Stimulated activated CD4-positive, alpha-beta T cell treated with anti-CD3 and anti-CD28 coated beads, TNF-alpha, amount 100 ng/mL, for 1 hour (primary cell): ENCODE measurements at places on chromosomes 11 and 22.

DNA sequence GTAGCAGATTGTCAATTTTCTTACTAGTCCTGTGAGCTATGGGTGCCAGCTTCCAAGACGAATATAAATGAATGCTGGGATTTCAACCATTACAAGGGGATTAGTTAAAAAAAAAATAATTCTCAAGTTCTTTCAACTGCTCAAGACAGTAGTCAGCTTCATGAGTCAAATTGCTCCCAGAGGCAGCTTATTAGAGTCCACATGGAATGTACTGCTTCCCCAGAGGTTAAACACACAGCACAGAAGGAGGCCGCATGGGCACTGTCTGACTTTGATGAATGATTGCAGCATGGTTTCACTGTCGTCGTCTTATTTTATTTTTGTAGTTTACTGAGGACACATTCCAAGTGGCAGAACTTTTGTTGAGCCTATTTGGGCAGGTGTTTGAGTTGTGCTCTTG lies 563.2 kb downstream of the TMEM135 start:
- no peak for DNase-seq

DNA sequence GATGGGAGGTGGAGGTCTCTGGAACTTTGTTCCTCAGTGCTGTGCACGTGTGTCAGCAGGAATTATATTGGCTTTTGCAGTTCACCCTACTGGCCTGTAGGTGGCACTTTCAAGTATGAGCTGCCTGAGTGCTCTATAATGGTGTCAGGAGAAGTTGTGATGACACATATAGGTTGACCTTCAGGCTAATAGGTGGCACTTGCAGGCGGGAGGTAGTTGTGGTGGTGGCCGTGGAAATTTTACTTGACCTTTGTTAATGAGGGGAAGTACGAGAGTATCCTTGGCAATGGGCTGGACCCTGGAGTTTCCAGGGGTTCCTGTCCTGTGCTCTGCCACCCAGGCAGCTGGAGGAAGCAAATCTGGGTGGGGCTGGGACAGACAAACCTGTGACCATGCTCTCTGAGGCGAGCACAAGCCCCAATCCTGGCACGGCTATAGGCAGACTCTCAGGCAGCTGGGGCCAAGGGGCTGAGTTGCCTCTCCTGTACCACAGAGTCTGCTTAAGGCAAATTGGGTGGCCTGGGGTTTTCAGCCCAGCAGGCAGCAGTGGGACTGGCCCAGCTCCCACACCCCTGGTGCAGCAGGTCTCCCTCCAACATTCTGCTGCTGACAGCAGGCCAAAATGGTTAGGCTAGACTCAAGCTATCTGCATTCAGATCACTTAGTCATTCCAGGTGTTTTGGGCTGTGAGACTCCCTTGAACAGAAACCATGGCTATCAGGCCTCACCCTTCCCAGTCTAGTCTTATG lies 147.5 kb upstream of the CTSC start:
- no peak for DNase-seq

- DNase-seq: no peak
These were observed 992.3 kb downstream of the BRD1 start for GRCh38 chr22:48835364-48835763.

DNA sequence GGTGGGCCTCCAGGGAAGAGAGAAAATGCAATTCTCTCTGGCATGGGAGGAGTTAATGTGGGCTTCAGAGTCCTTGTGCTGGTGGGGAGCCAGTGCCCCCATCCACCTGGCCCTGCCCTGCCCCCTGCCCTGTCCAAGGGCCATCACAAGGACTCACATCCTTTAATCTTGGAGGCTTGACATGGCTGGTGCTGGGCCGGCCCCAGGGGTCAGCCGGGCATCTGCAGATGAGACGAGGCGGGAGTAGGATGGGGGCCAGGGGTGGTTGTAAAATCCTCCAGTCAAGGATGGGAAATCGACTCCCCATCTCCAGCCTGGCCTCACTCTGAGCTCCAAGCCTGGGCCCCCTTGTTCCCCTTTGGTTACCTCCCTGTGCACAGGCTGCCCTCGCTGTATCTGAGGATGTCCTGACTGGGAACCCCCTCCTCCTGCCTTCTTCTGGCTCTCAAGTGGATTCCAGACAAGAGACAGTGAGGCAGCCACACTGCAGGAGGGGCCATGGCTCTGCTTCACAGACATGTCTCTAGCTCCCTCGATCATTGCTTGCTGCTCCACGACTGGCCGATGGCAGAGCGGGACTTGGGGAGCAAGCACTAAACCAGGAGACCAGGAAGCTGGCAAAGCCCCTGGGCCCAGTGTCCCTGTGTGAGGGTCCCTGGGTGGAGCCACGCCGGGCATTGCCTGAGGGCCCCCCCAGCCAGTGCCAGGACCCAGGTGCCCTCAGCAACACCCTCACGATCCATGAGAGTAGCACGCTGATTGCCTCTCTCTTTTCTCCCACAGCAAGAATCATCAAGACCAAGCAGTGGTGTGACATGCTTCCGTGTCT lies 1120.5 kb downstream of the BRD1 start:
- DNase-seq: no peak

GRCh38 chr11:12005476-12005875 lies 3.0 kb downstream of the DKK3 start:
- no peak for DNase-seq

DNA sequence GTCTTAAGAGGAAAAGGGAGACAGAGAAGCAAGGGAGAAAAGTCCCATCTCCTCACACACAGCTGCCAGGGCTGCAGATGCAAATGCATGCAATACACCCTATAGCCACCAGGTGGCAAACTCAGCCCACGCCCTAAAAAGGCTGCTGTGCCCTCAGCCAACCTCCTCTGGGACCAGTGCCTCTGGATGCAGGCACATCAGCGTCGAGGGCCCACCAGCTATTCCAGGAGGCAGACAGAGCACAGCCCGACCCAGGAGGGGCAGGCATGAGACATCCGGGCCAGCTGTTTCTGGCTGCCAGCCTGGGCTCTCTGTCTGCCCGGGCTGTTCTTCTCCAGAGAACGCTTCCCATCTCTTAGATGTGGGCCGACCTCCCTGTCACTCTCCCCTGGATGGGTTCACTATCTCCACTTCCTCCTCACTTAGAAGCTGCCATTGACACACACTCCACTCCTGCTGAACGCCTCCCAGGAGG lies 39.7 kb downstream of the TPBGL start:
- DNase-seq: peak; percentile 58

DNA sequence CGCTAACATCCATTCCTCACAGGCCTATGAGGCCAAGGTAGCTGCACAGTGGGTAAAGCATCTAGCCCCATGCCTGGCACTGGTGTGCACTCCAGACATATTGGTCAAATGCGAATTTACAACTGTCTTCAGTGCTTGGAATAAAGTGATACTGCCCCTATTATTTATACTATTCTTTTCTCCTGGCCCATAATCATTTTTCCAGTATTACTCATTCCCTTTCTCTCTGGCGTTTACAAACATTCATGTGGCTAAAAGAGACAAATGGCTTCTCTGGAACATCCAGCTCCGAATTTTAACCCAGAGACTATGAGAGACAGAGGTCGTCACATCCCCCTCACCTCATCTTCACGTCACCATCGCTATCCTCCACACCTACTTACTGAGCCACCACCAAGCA lies 87.2 kb upstream of the PITPNB start:
- no peak for DNase-seq

- no peak for DNase-seq
These were observed 2.1 kb upstream of the BATF2 start for GRCh38 chr11:64998690-64999431.

DNA sequence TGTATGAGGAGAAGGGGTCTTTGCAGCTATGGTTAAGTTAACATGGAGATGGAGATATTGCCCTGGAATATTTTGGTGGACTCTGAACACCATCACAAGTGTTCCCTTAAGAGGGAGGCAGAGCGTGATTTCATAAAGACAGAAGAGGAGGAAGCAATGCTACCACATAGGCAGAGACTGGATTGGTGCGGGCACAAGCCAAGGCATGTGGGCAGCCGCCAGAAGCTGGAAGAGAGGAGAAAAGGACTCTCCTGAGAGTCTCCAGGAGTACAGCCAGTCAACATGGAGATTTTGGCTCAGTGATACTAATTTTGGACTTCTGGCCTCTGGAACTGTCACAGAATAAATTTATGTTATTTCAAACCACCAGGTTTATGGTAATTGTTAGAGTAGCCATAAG lies 231.6 kb downstream of the OPCML start:
- no peak for DNase-seq

DNA sequence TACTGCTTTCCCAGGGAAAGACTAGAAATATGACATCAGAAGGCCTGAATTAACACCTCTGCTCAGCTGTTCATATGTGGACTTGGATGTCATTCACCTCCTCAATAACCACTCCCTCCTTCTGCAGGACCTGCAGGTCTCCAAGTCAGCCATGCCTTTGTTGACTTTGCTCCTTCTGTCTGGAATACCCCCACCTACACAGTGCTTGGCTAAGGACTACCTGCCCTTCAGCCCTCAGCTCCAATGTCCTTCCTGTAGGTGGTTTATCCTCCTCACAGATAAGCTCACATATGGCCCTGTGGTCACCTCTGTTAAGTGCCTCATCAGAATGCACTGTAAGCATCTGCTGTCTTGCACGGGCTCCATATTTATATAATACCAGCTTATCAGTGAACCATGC lies 26.4 kb upstream of the FAT3 start:
- no peak for DNase-seq

- no peak for DNase-seq
These were observed 2.2 kb upstream of the GGT5 start for GRCh38 chr22:24247011-24247507.

- DNase-seq: no peak
These were observed 2.9 kb downstream of the PANX2 start for GRCh38 chr22:50173311-50173982.

- no peak for DNase-seq
These were observed 309.8 kb downstream of the TTC28 start for GRCh38 chr22:28369854-28370253.

DNA sequence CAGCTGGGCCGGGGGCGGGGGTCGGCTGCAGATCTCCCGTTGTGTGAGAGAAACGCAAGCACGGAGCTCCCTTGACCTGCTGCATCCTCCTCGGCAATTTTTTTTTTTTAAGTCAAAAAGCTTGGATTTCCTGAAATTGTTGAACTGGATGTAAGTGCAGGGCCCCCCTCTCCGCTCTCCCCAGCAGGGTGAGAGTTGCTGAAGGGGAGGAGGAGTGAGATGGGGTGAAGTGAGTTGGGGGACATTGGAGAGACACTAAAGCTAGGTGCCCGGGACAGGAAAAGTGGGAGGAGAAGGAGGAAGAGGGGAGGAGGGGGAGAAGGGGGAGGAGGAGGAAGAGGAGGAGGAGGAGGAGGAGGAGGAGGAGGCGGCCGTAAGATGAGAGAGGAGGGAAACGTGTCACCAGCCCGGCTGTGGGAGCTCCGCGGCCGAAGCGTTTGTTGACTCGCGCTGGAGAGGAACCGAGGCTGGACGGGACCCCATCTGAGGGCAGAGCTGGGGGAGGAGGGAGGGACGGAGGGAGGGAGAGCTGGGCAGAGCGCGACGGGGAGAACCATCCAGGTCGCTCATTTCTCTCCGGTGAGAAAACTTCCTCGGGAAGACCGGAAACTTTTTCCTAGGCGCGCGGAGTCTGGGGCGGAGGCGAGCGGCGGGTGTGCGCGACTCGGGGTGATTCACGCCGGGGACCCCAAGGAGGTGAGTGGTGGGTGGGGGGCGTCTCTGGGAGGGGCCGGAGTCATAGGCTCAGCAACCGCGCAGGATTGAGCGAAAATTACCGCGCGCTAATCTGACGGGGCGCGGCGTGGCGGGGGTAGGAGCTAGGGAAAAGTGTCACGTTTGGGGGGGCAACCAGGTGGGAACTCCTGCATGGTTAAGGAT lies 80.2 kb downstream of the PRR5L start:
- DNase-seq: no peak

GRCh38 chr22:42794551-42795510 lies 62.2 kb downstream of the ARFGAP3 start:
- no peak for DNase-seq

GRCh38 chr11:11995601-11996000 lies 12.8 kb downstream of the DKK3 start:
- no peak for DNase-seq

DNA sequence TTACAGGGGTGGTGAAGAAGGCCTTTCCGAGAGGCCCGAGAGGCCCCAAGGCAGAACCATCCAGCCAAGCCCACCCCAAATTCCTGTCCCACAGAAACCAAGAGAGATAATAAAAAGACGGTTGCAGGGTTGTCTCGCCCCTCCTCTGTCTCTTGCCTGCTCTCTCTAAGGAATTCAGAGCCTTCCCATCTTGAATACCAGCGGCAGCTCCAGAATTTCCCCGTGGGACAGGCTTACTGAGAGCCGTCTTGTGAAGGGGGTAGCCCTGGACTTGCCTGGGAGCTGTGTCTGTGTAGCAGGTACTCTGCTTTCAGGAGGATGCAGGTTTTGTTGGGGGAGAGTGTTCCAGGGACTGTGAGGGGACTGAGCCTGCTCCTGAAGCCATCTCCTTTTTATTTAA lies 9.6 kb upstream of the EIF3D start:
- no peak for DNase-seq

- DNase-seq: peak; percentile 5
These were observed 450 bp downstream of the ZBTB44 start for GRCh38 chr11:130314184-130314749.

DNA sequence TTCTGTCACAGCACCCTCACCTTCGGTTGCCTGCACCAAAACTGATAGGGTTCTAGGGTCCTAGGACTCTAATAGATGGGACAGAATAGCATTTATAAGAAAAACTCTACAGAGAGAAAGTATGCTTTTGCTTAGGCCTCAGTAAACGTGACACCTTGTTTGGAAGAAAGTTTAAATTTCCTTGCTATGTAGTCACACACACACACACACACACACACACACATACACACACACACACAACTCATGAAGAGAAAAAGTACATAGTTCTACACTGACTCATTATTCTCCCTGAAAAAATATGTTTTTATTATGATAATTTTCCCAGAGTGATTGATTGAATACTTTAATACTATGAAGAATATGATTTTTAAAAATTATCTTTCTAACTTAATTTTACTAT lies 220.8 kb upstream of the SNX19 start:
- no peak for DNase-seq

GRCh38 chr22:49431551-49431950 lies 396.1 kb downstream of the BRD1 start:
- no peak for DNase-seq

- DNase-seq: no peak
These were observed 18.2 kb downstream of the DAGLA start for GRCh38 chr11:61698173-61698948.

DNA sequence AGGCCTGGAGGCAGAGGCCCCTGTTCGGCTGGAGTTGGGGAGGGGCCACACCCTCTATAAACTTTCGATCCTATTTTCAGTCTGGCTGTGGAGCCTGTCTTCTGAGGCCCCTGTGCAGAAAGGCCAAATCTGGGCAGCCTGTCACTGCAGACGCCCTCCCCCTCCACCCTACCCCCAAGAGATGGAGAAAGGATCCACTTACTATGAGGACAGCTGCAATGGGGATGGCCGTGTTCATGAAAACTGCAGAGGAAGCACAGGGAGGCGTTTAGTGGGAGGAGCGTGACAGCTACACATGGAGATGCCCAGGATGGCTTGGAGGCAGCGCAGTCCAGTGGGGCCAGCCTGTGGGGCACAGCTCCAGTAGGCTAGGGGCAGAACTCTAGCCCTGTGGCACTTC lies 43.5 kb upstream of the KCNJ11 start:
- DNase-seq: no peak
